Renal cortical epithelial cell (primary cell): ENCODE measurements at places on chromosomes 3 and 15. TPM values are rescaled to one million over a fixed set of nuclear protein-coding genes. Genes with fewer than 3 reads are reported as not detected.

JMJD7 gene
- 4.4 and 6.6 TPM in 2 replicates for total RNA-seq

SLC28A1 gene
- 0.15 TPM in 1 of 2 replicates, not detected in the other for total RNA-seq

TPRG1 gene
- total RNA-seq: 0.35 and 0.94 TPM in 2 replicates

LRRC57 gene
- 24.0 and 30.7 TPM in 2 replicates for total RNA-seq

SEMA3F gene
- 10.2 and 33.5 TPM in 2 replicates for total RNA-seq

IGF2BP2 gene
- 33.5 and 65.1 TPM in 2 replicates for total RNA-seq

SCAANT1 gene
- total RNA-seq: not detected in 2 replicates

KNG1 gene
- total RNA-seq: 0.99 TPM in 1 of 2 replicates, not detected in the other

PODXL2 gene
- 6.7 and 19.6 TPM in 2 replicates for total RNA-seq
